ENCODE measurements at places on chromosomes 12 and 14. TPM values are rescaled to one million over a fixed set of nuclear protein-coding genes. Genes with fewer than 3 reads are reported as not detected.

Gene RTL1
- not detected for total RNA-seq

Gene SOAT2
- total RNA-seq, result 0.07 TPM

Gene RDH5
- 5.1 TPM for total RNA-seq

Gene DMAC2L
- total RNA-seq, result 18.1 TPM

Gene ERBB3
- 40.6 TPM for total RNA-seq
